ENCODE measurements at places on chromosomes 1 and 21.

GRCh38 chr21:32096411-32096810 is 182.4 kb downstream of the MIS18A start:
- DNase-seq, result no peak

DNA sequence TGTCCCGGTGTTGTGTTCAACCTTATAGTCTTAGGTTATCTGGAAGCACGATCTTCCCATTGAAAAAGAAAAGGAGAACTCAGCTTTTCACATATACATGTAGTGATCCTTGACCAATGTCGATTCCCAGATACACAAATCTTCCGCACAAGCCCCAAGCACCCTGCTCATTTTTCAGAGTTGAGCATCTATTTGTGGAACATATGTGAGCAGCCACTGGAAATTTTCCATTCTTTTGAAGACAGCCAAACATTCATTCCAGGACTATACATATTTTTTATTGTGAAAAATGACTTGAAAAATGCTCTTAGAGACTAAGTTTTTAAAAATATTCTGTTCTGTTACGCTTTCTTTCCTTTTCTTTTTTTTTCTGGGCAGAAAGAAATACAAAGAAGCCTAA is 371.9 kb downstream of the RGS7 start:
- DNase-seq, result no peak

DNA sequence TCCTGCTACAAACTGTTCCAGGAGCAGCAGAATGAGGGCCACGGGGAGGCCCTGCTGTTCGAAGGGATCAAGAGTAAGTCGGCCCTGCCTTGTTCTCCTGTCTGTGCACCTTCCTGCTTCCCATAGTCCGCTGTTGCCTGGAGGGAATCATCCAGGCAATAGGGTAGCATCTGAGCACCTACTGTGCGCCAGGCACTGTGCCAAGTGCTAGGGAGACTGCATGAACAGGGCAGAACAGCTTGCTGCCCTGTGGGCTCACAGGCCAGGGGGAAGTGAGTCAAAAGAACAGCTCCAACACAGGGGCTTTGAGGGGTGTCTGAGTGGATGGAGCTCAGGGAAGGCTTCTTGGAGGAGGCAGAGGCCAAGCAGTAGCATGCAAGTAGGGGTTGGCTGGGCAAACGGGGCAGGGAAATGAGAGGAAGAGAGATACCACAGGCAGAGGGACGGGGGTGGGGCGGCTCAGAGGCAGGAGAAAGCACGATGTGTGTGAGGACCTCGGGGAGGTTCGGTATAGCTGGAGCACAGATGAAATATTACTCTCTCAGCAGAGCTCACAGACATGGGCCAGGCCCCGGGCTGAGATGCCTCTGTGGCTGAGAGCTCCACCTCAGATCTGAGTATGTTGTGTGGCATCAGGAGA is 15.5 kb upstream of the PADI6 start:
- no peak for DNase-seq

- DNase-seq, result no peak
Measured at GRCh38 chr1:156840186-156840897, 18.6 kb downstream of the INSRR start.

DNA sequence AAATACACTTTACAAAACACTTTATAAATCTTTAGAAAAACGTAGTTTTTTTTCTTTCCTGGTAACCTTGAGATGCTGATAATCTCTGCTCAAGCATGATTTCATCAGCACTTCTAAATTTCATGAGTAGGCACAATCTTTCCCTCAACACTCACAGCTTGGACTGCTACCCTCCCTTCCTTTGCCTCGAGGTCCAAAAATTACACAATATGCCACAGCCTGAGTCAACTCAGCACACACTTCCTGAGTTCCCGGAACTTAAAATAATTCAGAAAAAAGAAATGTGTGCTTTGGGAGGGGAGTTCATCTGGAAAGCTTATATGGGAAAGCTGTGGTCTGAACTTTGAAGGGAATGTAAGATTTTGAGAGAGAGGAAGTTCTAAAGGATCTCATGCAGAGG is 5.9 kb downstream of the CLCA2 start:
- DNase-seq, result no peak

DNA sequence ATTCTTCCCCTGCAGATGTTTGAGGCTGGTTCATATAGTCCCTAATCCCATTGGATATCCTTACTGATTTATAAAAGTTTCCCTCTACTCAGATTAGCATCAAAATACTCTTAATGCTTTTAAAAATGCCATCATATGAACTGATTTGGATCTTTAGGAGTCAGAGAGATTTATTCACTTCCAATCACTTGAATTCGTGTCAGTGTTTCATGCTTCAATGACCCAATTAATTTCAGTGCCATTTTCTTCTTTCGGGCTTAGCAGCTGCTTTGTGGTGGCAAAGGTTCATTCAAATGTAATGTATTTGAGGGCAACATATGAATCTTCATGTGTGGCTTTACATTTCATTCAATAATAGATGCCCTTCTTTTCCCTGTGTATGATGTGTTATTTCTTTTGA is 2.2 kb upstream of the TSEN15 start:
- no peak for DNase-seq

DNA sequence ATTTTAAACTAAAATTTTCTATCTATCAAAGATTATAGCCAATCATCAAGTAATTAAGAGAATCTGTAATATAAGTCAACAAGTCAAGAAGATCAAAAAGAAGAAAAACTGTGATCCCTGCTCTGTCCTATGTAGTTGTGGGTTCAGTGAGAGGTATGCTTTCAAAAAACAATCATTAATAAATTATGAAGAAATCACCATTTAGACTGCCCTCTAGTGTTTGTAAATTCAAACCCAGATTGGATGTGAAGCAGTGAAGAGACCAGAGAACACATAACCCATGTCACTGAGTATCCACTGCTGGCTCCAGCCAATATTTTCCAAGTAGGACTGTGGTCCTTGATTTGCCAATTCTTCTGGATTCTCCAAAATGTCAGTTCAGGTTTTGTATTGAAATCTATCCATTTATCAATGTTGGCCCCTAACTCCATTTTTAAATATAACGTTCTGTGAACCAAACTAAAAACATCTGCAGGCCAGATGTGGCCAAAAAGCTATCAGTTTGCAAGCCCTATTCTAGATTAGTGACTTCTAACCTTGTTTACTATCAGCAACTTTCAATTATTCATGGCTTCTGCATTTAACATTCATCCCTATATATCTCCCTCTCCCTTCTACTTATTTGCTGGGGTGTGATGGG is 467.5 kb upstream of the CXADR start:
- peak; percentile 3 for DNase-seq

GRCh38 chr1:204972426-204972825 is 70.6 kb upstream of the CNTN2 start:
- DNase-seq, result no peak

DNA sequence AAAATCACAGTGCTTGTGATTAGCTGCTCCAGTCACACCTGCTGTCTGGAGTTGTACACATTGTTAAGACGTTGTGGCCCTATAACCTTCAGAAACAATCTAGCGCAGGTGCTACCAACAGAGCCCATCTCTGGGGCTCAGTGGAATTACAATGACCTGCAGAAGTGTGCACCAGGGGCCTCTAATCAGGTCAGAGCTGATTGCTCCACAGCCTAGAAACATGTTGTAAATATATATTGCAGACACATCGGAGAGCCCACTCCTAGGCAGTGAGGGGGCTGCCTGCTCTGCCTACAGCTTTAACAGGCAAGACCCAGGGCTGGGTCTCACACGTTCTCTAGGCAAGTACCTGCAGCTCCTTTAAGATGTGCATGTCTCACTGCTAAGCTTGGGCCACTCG is 302.0 kb downstream of the SIPA1L2 start:
- DNase-seq, result no peak

DNA sequence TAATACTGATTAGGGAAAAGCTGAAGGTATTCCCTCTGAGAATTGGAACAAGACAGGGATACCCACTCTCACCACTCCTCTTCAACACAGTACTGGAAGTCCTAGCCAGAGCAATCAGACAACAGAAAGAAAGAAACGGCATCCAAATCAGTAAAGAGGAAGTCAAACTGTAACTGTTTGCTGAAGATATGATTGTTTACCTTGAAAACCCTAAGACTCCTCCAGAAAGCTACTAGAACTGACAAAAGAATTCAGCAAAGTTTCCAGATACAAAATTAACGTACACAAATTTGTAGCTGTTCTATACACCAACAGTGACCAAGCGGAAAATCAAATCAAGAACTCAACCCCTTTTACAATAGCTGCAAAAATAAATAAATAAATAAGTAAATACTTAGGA is 78.6 kb downstream of the EXTL2 start:
- DNase-seq, result no peak

Measured in LoVo (cell line).